ENCODE measurements at places on chromosomes 7 and 10.

- DNase-seq: no peak
Measured at GRCh38 chr10:96137567-96137966, 7.5 kb downstream of the ZNF518A start.

- DNase-seq: no peak
Measured at GRCh38 chr10:124983321-124983720, 41.4 kb downstream of the ZRANB1 start.

DNA sequence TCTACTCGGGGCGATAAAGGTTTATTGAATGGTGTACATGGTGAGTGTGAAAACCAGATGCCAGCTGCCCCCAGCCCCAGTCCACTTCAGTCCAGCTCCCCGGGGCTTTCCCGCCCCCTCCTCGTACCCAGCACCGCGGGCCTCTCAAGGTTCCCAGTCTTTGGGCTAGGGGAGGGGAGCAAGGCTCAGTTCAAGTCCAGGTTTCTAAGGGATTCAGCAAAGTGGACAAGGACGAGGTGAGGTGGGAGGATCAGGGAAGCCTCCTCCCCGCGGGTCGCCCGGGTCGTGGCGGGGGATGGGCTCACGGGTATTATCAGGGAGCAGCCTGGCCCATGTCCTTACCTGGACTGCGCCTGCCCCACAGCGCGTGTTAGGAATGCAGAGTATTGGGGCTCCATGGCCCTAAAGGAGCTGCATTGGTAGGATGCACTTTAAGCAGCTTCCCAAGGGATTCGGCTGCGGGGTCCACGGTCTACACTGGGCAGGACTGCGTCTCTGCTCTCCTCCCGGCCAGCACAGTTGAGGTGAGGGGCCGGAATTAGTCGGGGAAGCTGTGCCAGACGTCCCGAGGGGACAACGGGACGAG, 541 bp upstream of the PFKFB3 start:
- peak; percentile 55 for DNase-seq

- no peak for DNase-seq
Measured at GRCh38 chr10:71309919-71310318, 9.1 kb upstream of the SLC29A3 start.

DNA sequence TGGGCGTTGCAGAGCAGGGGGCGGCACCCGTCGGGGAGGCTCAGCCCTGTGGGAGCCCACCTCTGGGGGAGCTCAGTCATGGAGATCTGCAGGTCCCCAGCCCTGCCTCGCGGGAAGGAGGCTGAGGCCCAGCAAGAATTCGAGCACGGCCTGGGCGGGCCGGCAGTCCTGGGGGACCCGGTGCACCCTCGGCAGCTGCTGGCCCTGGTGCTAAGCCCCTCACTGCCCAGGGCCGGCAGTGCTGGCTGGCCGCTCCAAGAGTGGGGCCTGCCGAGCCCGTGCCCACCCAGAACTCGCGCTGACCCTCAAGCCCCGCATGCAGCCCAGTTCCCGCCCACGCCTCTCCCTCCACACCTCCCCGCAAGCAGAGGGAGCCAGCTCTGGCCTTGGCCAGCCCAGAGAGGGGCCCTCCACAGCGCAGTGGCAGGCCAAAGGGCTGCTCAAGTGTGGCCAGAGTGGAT, 76.2 kb downstream of the TMEM26 start:
- DNase-seq: no peak

GRCh38 chr7:19213746-19214145, 68.5 kb upstream of the FERD3L start:
- DNase-seq: no peak

- DNase-seq: no peak
Measured at GRCh38 chr10:75394221-75394620, 7.3 kb downstream of the ZNF503 start.

GRCh38 chr10:92799568-92799967, 48.8 kb upstream of the EXOC6 start:
- DNase-seq: no peak

GRCh38 chr10:14299556-14299955, 31.2 kb downstream of the FRMD4A start:
- no peak for DNase-seq

DNA sequence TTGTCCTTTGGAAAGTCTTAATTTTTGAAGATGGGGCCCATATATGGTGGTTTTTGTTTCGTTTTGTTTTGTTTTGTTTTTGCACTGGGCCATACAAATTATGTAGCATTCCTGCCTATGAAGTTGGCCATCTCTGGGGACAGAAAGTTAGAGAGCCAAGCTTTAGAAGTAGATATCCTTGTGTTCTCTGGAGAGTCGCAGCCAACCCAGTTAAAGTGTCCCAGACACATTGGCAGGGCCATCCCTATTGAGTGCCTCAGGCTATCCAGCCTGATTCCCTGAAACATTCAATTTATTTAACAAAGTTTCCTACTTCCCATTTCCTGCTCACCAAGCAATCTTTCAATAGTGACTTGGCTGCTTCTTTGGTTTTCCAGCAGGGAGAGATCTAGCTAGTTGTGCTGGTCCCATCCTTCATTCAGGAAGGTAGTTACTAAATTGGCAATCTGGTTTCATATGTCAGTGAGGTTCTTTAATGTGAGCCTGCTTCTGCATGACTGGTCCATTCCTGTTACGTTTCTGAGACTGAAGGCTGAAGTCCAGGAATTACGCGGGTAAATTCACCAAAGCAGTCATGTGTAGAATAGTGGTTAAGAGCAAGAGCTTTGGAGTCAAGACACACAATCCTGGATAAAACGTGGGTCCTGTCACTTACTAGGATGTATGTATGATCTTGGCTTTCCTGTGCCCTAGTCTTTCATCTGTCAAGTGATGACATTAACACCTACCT, 49.3 kb upstream of the HBP1 start:
- DNase-seq: no peak

DNA sequence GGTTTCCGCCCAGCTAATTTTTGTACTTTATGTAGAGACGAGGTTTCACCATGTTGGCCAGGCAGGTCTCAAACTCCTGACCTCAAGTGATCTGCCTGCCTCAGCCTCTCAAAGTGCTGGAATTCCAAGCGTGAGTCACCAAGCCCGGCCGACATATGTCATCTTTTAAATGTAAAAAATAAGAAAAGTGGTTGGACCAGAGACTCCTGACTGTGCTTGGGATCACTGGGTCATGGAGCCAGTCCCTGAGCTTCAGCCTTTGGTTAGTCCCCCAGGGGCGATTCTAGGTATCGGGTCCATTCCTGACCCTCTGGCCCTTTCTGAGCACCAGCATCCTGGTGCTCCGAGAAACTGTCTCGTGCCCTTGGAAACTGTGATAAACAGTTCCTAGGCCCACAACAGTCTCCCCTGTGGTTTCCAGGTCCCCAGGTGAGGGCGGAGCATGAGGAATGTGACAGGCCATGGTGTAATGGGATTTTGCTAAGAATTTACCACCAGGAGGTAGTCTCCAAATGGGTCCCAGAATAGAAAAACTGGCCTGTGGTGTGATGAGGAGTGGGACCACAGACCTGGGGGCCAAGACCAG, 32.8 kb downstream of the UBTD1 start:
- no peak for DNase-seq

- no peak for DNase-seq
Measured at GRCh38 chr7:79282882-79283602, 170.4 kb downstream of the MAGI2 start.

- no peak for DNase-seq
Measured at GRCh38 chr7:18684916-18685315, 189.4 kb downstream of the HDAC9 start.

DNA sequence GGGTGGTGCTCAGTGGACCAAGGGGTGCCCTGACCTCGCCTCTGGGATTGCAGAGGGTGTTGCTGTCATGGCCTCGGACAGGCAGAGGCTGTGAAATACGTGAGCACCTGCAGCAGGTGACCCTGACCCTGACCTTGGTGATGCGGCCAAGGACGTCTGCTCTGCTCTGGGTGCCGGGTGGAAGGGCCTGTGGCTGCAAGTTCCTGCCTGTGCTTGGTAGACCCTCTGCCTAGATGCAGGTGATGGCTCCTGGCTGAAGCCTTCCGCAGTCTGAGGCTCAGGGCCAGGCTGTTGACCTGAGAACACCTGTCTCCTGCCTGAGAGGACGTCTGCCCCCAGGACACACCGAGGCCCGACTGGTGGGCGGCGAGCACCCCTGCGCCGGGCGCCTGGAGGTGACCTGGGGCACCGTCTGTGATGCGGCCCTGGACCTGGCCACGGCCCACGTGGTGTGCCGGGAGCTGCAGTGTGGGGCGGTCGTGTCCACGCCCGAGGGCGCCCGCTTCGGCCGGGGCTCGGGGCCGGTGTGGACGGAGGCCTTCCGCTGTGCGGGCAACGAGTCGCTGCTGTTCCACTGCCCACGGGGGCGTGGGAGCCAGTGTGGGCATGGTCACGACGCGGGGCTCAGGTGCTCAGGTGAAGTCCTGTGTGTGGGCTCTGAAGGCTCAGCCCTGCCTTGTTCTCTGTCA, 4.4 kb downstream of the SCART1 start:
- DNase-seq: no peak

GRCh38 chr7:5997210-5997808, 11.5 kb downstream of the PMS2 start:
- peak; percentile 56 for DNase-seq

DNA sequence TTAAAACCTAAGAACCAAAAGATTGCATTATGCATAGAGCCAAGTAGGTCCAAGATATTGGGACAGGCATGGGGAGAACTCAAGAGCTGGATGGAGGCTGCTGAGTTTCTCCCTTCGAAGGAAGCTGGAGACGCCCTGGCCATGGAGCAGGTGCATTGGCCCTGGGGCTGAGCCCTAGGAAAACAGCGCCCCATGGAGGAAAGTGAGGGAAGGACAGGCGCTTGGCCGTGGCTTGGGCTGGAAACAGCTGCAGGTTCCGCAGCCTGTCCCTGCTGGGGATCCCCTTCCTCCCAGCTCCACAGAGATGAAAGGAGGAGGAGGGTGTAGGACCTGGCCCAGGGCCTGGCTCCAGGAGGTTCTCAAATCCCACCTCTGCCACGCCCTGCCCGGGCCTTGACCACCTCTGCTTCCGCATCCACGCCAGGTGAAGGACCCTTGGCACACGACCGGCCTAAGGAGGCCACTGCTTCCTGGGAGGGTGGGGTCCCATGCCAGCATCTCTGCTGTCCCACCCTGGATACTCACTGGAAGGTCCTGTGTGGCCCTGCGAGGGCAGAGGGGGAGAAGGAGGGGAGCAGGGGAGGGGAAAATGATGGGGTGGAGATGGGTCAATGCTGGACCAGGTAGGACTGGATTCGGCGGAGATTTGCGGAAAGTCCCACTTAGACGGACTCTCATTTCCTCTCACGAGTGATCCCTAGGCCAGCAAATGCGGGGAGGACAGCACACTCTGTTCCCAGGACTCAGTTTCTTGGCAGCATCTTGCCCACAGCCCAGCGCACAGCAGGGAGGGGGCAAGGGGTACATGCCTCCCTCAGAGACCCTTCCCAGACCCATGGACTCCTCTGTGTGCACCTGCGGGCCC, 258.6 kb upstream of the TCERG1L start:
- peak; percentile 25 for DNase-seq

- DNase-seq: peak; percentile 15
Measured at GRCh38 chr10:131724891-131725580, 175.8 kb upstream of the PPP2R2D start.

- peak; percentile 74 for DNase-seq
Measured at GRCh38 chr10:104254493-104255310, at the start of gene GSTO1. GSTO1 (plus strand) TSS chr10:104254892; CDS start chr10:104254929, 37 bp downstream.

GRCh38 chr7:137732168-137732567, 114.6 kb downstream of the DGKI start:
- no peak for DNase-seq

DNA sequence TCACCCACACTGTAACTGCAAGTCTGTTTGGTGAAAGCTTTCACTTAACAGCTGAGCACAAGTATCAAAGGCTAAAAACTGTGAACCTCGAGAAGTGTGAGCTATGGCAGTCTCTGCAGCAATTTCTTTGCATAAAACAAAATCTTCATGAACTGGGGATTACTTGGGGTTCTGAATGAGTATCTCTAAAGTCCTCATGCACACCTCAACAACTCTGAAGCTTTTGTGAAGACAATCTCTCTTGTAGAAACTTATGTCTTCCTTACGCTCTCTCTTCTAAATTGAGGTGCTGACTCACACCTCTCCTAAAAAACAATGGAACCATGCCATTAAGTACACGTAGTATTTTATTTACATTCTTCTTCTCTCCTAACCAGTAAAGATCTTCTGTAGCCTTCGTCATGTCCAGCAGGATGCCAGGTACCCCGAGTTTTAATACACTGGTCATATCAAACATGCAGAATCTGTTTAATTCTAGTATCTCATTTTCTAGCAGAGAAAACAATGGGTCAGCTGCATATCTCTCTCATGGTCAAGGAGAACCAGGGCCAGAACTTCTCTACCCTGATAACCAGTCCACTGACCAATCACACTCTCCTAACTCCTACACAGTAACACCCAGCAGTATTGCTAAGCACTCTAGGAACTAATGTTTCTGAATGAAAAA, 76.9 kb downstream of the UBE2H start:
- no peak for DNase-seq

DNA sequence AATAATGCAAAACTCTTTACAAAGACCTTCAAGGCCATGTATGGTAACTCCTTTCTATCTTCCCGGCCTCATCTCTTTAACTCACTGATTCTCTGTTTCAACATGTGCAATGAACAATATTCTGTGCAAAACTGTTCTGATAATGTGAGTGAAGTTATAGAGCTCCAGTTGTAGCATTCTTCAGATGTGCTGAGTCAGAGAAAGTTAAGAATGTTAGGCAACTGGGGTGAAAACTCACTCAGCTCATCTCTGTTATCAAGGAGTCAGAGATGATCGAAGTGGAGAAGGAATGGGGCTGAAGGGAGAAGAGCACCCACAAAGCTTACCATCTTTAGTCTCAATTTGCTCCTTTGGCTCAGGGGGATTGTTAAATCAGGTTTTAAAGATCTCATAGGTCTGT, 344.7 kb upstream of the NPSR1 start:
- no peak for DNase-seq

DNA sequence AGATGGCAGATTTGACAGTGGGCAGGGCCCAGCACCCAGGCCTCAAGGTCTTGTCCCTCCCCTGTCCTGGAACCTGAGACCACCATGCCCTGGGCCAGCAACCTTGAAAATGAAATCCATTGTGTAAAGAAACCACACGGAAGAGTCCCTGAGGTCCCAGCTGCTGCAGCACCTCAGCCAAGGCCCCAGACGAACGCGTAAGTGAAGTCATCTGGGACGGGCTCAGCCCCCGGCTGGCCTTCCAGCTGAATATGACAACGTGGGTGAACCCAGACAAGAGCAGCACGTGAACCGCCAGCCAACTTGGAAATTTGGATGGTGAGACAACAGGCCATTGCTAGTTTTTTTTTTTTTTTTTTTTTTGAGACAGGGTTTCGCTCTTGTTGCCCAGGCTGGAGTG, 70.3 kb downstream of the CYTH3 start:
- no peak for DNase-seq

DNA sequence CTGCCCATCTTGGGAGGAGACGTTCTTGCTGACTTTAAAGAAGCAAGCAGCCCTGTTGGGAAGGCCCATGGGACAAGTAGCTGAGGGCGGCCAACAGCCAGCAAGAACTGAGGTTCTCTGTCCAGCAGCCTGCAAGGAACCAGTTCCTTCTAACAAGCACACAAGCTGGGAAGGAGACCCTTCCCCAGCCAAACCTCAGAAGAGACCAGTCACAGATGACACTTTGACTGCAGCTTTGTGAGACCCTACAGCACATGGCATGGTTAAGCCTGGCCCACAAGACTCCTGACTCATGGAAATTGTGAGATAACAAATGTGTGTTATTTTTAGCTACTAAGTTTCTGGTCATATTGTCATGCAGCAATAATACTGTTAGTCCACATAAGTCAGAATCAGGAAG, 99.9 kb downstream of the PRLHR start:
- DNase-seq: no peak

GRCh38 chr7:44743750-44744149, 4.9 kb upstream of the ZMIZ2 start:
- DNase-seq: no peak
